ENCODE measurements at places on chromosomes 12 and 14.

DNA sequence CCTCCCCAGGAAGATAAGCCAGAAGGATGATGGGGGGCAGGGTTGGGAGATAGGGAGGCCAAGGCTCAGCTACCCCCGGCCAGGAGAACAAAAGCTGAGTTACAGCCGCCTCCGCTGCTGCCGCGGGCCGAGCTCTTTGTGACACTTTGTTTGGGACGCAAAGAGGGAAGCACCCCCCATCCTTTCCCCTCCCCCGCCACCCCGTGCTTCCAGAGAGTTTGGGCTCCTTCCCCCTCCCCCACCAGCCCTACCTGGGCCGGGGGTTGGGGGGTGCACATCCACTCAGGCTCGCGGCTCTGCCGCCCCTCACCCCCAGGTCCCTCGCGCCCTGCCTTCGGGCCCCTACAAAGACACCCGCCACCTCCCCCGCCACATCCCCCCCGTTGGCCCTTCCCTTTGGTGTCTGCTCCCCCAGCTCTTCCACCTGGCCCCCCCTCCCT, 799 bp downstream of the ZNF219 start:
- DNase-seq = no peak

DNA sequence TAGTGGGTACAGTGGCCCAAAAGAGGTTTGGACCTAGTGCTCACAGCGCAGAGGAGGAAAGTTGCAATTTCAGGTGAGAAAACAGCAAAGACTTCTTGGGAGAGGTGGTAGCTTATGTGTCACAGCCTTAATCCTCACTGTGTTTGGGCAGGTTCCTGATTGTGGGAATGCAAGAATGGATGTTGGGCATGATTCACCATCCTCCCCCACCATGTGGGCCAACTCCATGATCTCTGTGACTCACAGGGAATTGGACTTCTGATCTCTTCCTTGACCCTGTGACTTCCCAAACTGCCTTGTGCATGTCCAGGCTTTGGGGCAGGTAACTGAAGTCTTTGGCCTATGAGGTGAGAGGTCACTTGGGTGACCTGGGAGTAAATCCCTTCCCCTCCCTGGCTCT, 1.8 kb upstream of the CHST11 start:
- no peak for DNase-seq

- no peak for DNase-seq
Measured at GRCh38 chr12:80314741-80315140, 129.3 kb upstream of the PTPRQ start.

- DNase-seq = no peak
Measured at GRCh38 chr12:69278814-69279782, 39.7 kb downstream of the CPSF6 start.

- no peak for DNase-seq
Measured at GRCh38 chr12:112018571-112019237, 5.5 kb downstream of the ERP29 start.
